Stimulated activated CD4-positive, alpha-beta T cell treated with anti-CD3 and anti-CD28 coated beads, Interleukin-15, amount 100 ng/mL, for 1 hour (primary cell): ENCODE measurements at places on chromosomes 4 and X.

DNA sequence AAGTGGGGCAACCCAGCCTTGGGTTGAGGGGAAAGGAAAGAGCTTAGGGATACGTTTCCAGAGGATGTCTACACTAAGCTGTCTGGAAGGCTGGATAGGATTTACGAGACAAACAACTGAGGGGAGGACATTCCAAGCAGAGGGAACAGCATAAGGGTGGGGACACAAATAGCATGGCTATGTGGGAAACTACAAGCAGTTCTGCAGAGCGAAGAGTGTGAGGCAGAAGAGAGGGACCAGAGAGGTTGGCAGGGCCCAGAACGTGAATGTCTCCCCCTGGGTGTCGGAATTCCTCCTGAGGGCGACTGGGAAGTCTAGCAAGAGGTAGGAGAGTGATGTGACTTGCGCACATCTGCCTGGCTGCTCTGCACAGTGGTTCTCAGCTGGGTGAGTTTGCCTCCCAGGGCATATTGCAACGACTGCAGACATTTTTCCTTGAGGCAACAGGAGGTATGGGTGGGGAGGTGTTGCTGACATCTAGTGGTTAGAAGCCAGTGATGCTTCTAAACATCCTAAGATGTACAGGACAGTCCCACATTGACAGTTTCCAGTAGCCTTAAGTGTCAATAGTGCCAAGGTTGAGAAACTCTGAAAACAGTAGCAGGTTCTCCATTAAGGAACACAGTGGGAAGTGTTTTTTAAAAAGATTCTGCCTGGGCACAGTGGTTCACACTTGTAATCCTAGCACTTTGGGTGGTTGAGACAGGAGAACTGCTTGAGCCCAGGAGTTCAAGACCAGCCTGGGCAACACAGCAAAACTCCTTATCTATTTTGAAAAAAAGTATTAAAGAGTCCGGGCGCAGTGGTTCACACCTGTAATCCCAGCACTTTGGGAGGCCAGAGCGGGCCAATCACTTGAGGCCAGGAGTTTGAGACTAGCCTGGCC, 9.2 kb downstream of the NDUFA1 start:
- no peak for DNase-seq

DNA sequence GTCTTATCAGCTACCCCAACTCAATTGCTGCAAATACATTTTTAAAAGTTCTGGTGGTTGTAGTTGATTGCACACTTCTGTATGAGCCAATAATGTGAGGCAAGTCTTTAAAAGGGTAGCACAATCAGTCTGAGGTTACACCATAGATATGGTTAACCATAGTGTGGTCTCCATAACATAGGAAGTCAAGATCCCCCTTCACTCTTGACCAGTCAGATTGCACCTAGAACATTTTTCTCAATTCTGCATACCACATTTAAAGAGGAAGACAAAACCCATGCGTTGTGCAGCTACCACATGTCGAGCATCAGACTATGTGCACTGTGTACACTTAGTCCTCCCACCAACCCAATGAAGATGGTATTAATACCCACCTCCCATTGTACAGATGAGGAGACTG, 26.5 kb upstream of the CYBB start:
- no peak for DNase-seq

- DNase-seq, result no peak
Observed at GRCh38 chr4:177810220-177810619, 368.0 kb upstream of the AGA start.

GRCh38 chr4:184417802-184418511, 56.4 kb downstream of the IRF2 start:
- no peak for DNase-seq
